ENCODE measurements at places on chromosomes 5 and 9. TPM values are rescaled to one million over a fixed set of nuclear protein-coding genes. Genes with fewer than 3 reads are reported as not detected.

DNA sequence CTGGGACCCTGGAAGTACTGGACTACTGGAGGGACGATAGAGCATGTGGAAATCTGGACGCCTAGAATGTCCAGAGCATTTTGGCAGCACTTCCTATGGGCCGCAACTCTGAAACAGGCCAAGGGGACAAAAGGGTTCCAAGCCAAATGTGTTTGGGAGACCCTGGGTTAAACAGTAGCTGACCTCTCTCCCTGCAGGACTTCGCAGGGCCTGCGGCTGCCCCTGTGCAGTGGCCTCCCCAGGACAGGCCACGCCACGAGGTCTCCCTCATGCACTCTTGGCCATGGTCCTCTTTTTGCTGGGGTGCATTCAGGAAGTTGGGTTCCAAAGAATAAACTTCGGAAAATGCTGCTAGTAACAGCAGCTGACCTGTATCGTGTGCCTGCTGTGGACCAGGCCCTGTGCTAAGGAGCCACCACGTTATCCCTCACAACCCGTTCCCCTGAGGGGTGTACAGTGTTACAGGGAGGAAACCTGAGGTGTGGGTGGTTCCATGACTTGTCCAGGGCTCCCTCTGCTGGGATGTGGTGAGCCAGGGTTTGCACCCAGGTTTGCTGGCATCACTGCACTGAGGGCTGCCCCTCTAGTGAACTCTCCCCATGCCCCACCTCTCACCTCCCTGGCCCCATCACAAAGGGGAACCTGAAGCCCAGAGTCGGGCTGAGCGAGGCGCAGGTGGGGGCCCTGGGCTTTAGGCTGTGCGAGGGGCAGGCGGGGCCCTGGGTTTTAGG, 79.4 kb downstream of the AMBP start:
- H3K4me1 ChIP-seq: peaks cover 15% of the 10 kb centered on the region
- DNase-seq: no peak
- no peaks in the 10 kb centered on the region for H3K36me3 ChIP-seq
- no peak overlapping the region for H3K27ac ChIP-seq
- H3K4me3 ChIP-seq: no peak overlapping the region

- H3K27ac ChIP-seq: no peak overlapping the region
- peak; percentile 74 for DNase-seq
- H3K4me1 ChIP-seq: no peaks in the 10 kb centered on the region
- no peaks in the 10 kb centered on the region for H3K27me3 ChIP-seq
- H3K36me3 ChIP-seq: no peaks in the 10 kb centered on the region
These were observed 28.2 kb downstream of the SNX18 start for GRCh38 chr5:54545796-54546195.

DNA sequence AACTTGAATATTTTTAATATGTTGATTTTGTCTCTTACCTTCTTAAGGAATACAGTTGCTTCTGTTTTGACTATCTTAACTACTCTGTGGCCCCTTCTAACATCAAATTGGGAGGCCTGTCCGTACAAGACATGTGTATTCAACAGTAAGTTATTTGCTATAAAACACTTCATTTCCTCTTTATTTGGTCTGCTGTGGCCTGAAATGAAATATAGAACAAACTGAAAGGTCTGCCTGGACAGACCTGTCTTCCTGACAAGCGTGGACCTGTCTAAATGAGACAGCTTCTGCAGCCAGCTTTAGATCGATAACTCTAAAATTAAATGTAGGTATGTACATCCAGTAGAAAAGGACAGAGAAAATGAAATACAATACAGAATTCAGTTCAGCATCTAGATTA, 2.2 kb upstream of the LPAR1 start:
- H3K27ac ChIP-seq: no peak overlapping the region
- H3K4me3 ChIP-seq: no peak overlapping the region
- DNase-seq: peak; percentile 12
- no peaks in the 10 kb centered on the region for H3K4me1 ChIP-seq
- no peaks in the 10 kb centered on the region for H3K27me3 ChIP-seq
- H3K36me3 ChIP-seq: no peaks in the 10 kb centered on the region

- no peaks in the 10 kb centered on the region for H3K27me3 ChIP-seq
- H3K27ac ChIP-seq: no peak overlapping the region
- no peak overlapping the region for H3K4me3 ChIP-seq
- DNase-seq: no peak
These were observed 18.9 kb upstream of the UBLCP1 start for GRCh38 chr5:159244163-159244562.

DNA sequence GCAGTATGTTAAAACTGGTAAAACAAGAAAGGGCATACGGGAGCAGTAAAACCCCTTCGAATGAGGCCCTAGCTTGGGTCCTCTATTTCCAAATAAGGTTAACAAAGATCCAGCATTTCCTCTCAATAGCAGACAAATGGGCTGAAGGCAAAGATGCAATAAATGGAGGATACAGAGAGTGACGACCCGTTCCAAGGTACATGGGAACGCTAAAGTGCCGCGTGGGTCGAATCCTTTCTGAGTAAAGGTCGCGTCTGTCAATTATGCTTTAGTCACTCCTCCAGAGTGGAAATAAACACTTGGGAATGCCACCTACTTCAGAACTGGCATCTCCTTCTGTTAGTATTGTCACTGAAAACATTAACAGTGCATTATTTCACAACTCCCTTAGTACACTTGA, 24.7 kb downstream of the ARL15 start:
- no peaks in the 10 kb centered on the region for H3K36me3 ChIP-seq
- no peaks in the 10 kb centered on the region for H3K4me1 ChIP-seq
- no peak for DNase-seq
- no peak overlapping the region for H3K27ac ChIP-seq

DNA sequence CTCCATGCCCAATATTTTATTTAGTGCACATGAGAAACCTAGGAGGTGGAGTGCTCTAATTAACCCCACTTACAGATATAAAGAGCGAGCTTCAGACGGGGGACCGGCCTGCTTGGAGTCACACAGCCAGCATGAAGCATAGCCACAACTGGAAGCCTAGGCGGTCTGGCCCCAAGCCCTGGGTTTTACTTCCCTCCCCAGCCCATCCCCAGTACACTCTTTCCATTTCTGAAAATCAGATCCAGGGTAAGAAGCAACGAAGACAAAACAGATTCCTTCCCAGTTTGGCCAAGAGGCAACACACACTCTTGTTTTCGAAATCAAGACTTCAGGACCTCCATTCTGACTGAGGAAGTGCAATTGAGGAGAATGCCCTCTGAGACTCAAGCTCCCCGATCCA, 27.1 kb downstream of the KCNMB1 start:
- no peaks in the 10 kb centered on the region for H3K4me1 ChIP-seq
- no peak overlapping the region for H3K4me3 ChIP-seq
- H3K27me3 ChIP-seq: no peaks in the 10 kb centered on the region
- no peak for DNase-seq

- no peaks in the 10 kb centered on the region for H3K36me3 ChIP-seq
- H3K27ac ChIP-seq: no peak overlapping the region
- H3K27me3 ChIP-seq: no peaks in the 10 kb centered on the region
- no peak overlapping the region for H3K4me3 ChIP-seq
These were observed 541.4 kb downstream of the PRELID2 start for GRCh38 chr5:145293716-145294115.

GRCh38 chr5:111389390-111390082, 122.8 kb downstream of the STARD4 start:
- H3K4me1 ChIP-seq: no peaks in the 10 kb centered on the region
- no peak overlapping the region for H3K27ac ChIP-seq
- no peaks in the 10 kb centered on the region for H3K27me3 ChIP-seq
- no peak for DNase-seq
- H3K4me3 ChIP-seq: no peak overlapping the region
- no peaks in the 10 kb centered on the region for H3K36me3 ChIP-seq

GRCh38 chr5:151463137-151464029, 16.0 kb downstream of the SLC36A1 start:
- H3K27me3 ChIP-seq: no peaks in the 10 kb centered on the region
- DNase-seq: peak; percentile 51
- no peak overlapping the region for H3K27ac ChIP-seq
- no peak overlapping the region for H3K4me3 ChIP-seq
- H3K36me3 ChIP-seq: no peaks in the 10 kb centered on the region
- H3K4me1 ChIP-seq: no peaks in the 10 kb centered on the region

- DNase-seq: no peak
- H3K36me3 ChIP-seq: no peaks in the 10 kb centered on the region
- H3K4me3 ChIP-seq: no peak overlapping the region
- H3K27me3 ChIP-seq: no peaks in the 10 kb centered on the region
These were observed 130.5 kb downstream of the ELAVL2 start for GRCh38 chr9:23695572-23695971.

GRCh38 chr9:77808751-77809081, 160.6 kb upstream of the GNA14 start:
- no peaks in the 10 kb centered on the region for H3K4me1 ChIP-seq
- no peaks in the 10 kb centered on the region for H3K27me3 ChIP-seq
- no peak overlapping the region for H3K4me3 ChIP-seq

DNA sequence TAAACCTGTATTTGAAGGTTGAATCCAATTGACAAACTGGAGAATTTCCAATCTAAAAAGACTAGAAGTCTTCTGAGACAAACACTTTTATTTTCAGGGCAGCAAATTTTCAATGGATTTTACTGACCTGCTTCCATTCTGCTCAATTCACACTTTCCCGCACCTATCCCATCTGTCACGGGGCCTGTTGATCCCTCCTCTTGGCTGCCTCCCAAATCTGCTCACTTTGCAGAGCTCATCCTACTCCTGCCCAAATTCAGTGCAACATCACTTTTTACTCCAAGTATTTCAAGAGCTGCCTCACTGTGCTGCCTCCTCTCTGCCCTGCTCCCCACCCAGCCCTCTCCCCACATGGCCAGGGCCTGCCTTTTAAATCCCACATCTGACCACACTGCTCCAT, 35.1 kb downstream of the GOLM1 start:
- no peaks in the 10 kb centered on the region for H3K4me1 ChIP-seq
- no peaks in the 10 kb centered on the region for H3K36me3 ChIP-seq

GRCh38 chr5:103393101-103393754, 134.7 kb downstream of the MACIR start:
- no peaks in the 10 kb centered on the region for H3K27me3 ChIP-seq
- H3K4me3 ChIP-seq: no peak overlapping the region
- no peak for DNase-seq
- no peak overlapping the region for H3K27ac ChIP-seq

- no peak overlapping the region for H3K27ac ChIP-seq
- H3K36me3 ChIP-seq: no peaks in the 10 kb centered on the region
- no peaks in the 10 kb centered on the region for H3K4me1 ChIP-seq
- DNase-seq: no peak
- H3K4me3 ChIP-seq: no peak overlapping the region
These were observed 394.0 kb downstream of the CETN3 start for GRCh38 chr5:90015584-90016018.

DNA sequence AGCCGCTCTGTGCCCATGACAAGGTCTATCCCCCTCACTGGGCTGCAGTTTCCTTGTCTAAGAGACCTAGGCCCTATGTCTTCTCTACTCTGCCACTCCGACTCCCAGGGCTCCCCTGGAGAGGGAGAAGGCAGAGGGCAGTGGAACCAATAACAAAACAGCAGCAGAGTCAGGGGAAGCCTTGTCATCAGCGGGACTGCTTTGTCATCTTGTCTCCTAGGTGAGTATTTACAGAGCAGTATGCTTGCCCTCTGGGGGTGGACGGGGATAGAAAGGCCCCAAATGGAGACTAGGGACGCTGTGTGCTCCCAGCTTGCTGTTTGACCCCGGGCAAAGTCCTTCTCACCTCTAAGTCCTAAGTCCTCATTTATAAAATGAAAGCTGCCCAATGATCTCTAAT, 318.5 kb downstream of the CDK5RAP2 start:
- H3K4me3 ChIP-seq: no peak overlapping the region
- DNase-seq: no peak
- no peaks in the 10 kb centered on the region for H3K4me1 ChIP-seq

- no peak for DNase-seq
- H3K27me3 ChIP-seq: no peaks in the 10 kb centered on the region
- no peak overlapping the region for H3K27ac ChIP-seq
- peaks cover 5% of the 10 kb centered on the region for H3K36me3 ChIP-seq
- no peak overlapping the region for H3K4me3 ChIP-seq
These were observed 38.4 kb downstream of the PTCH1 start for GRCh38 chr9:95478335-95478734.

- no peak overlapping the region for H3K4me3 ChIP-seq
- no peaks in the 10 kb centered on the region for H3K27me3 ChIP-seq
- no peak overlapping the region for H3K27ac ChIP-seq
- peaks cover 8% of the 10 kb centered on the region for H3K4me1 ChIP-seq
- no peaks in the 10 kb centered on the region for H3K36me3 ChIP-seq
These were observed 30.4 kb downstream of the IRF1 start for GRCh38 chr5:132459983-132460838.

GRCh38 chr9:100459963-100460362, 13.0 kb upstream of the TMEFF1 start:
- no peaks in the 10 kb centered on the region for H3K27me3 ChIP-seq
- H3K27ac ChIP-seq: no peak overlapping the region
- no peaks in the 10 kb centered on the region for H3K36me3 ChIP-seq
- DNase-seq: no peak

- H3K36me3 ChIP-seq: no peaks in the 10 kb centered on the region
- H3K4me3 ChIP-seq: no peak overlapping the region
- no peak for DNase-seq
- H3K4me1 ChIP-seq: no peaks in the 10 kb centered on the region
- H3K27me3 ChIP-seq: no peaks in the 10 kb centered on the region
These were observed 587.0 kb downstream of the CDH18 start for GRCh38 chr5:19401032-19401431.

CD72 gene
- 3.0 TPM for total RNA-seq

DNAI1 gene
- 5.6 TPM for total RNA-seq

IFNA13 gene
- not detected for total RNA-seq

GABRA1 gene
- 0.23 TPM for total RNA-seq

FSTL4 gene
- 10.1 TPM for total RNA-seq

FOXD4L4 gene
- not detected for total RNA-seq

HTR1A gene
- total RNA-seq: not detected

MAPKAP1 gene
- 91.2 TPM for total RNA-seq

BNC2 gene
- total RNA-seq: 4.9 TPM

TMEM252 gene
- not detected for total RNA-seq

PCDHGA8 gene
- total RNA-seq: 1.1 TPM

FRRS1L gene
- total RNA-seq: 1.6 TPM

PRRX2 gene
- total RNA-seq: 4.3 TPM

IL9 gene
- not detected for total RNA-seq

RAI14 gene
- total RNA-seq: 23.7 TPM

CXCL14 gene
- 2.2 TPM for total RNA-seq

GNA14 gene
- total RNA-seq: 2.4 TPM

ADRB2 gene
- 29.0 TPM for total RNA-seq

All from prostate gland (tissue), 2 donors.